ENCODE measurements at places on chromosomes 16 and 17. TPM values are rescaled to one million over a fixed set of nuclear protein-coding genes. Genes with fewer than 3 reads are reported as not detected.

- no peaks in the 10 kb centered on the region for H3K36me3 ChIP-seq
- no peak overlapping the region for H3K27ac ChIP-seq
- no peaks in the 10 kb centered on the region for H3K27me3 ChIP-seq
- H3K4me1 ChIP-seq = no peaks in the 10 kb centered on the region
- DNase-seq = no peak
These were observed 188.9 kb downstream of the IRF8 start for GRCh38 chr16:86087896-86088230.

GRCh38 chr16:8863594-8864424 lies 5.0 kb downstream of the CARHSP1 start:
- no peaks in the 10 kb centered on the region for H3K27me3 ChIP-seq
- peak; percentile 56 for DNase-seq
- H3K4me1 ChIP-seq = peaks cover 6% of the 10 kb centered on the region
- H3K27ac ChIP-seq = no peak overlapping the region
- no peak overlapping the region for H3K4me3 ChIP-seq

GRCh38 chr16:51155820-51156806 lies 5.0 kb upstream of the SALL1 start:
- H3K4me3 ChIP-seq = no peak overlapping the region
- no peak for DNase-seq
- H3K4me1 ChIP-seq = no peaks in the 10 kb centered on the region
- no peaks in the 10 kb centered on the region for H3K36me3 ChIP-seq
- peaks cover 26% of the 10 kb centered on the region for H3K27me3 ChIP-seq

DNA sequence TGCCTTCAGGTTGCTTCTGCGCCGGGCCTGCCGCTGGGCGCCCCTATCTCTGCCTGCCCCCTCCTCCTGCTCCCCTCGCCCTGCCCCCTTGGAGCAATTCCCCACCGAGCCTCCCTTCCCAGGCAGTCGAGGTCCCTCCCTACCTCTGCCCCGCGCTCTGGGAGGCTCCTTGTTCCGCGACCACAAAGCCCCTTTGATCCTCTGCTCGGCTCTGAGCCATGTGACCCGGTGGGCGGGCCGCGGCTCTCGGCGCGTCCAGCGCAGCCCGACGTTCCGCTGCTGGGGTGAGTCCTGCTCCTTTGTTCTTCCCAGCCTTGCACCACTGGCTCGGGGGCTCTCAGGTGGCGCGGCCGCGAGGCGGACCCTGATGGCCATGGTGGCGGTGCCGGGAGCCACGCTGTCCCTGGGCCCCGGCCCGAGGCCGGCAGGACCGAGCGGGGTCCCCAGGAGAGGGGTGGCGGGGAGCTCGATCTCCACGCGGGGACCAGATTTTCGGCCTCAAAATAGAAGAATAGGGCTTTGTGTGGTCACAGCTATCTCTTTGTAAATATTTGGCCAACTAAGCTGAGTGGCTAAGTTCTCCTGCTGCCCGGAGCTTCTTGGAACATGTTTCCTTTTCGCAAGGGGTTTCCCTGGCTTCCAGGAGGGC lies 310.6 kb downstream of the SEC14L1 start:
- peaks cover 35% of the 10 kb centered on the region for H3K4me1 ChIP-seq
- H3K27me3 ChIP-seq = no peaks in the 10 kb centered on the region
- peak; percentile 67 for DNase-seq
- no peaks in the 10 kb centered on the region for H3K36me3 ChIP-seq
- H3K27ac ChIP-seq = peak overlapping the region; percentile 69

GRCh38 chr16:81421536-81421935 lies 23.1 kb upstream of the CMIP start:
- H3K4me1 ChIP-seq = no peaks in the 10 kb centered on the region
- no peak for DNase-seq
- H3K4me3 ChIP-seq = no peak overlapping the region

DNA sequence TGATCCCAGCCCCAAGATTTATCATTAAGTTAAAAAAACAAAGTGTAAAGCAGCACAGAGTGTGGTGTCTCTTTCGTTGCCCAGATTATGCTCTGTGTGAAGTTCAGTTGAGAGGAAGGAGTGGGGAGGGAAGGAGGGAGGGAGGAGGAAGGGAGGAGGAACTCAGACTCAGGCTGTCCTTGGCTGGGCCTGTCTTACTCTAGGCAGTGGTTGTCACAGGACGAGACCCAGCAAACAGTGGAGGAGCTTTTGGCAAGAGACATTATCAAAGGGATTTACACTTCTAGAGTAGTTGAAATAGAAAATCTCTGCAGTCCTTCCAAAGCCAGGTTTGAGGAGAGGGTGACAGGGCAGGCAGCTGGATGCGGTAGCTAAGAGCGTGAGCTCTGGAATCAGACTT lies 27.8 kb downstream of the KNOP1 start:
- H3K27me3 ChIP-seq = no peaks in the 10 kb centered on the region
- H3K36me3 ChIP-seq = peaks cover 67% of the 10 kb centered on the region
- DNase-seq = no peak
- H3K27ac ChIP-seq = no peak overlapping the region

GRCh38 chr17:47717261-47717697 lies 15.8 kb upstream of the TBX21 start:
- no peak overlapping the region for H3K4me3 ChIP-seq
- H3K4me1 ChIP-seq = no peaks in the 10 kb centered on the region
- no peak overlapping the region for H3K27ac ChIP-seq
- H3K36me3 ChIP-seq = no peaks in the 10 kb centered on the region
- peaks cover 19% of the 10 kb centered on the region for H3K27me3 ChIP-seq
- DNase-seq = no peak

DNA sequence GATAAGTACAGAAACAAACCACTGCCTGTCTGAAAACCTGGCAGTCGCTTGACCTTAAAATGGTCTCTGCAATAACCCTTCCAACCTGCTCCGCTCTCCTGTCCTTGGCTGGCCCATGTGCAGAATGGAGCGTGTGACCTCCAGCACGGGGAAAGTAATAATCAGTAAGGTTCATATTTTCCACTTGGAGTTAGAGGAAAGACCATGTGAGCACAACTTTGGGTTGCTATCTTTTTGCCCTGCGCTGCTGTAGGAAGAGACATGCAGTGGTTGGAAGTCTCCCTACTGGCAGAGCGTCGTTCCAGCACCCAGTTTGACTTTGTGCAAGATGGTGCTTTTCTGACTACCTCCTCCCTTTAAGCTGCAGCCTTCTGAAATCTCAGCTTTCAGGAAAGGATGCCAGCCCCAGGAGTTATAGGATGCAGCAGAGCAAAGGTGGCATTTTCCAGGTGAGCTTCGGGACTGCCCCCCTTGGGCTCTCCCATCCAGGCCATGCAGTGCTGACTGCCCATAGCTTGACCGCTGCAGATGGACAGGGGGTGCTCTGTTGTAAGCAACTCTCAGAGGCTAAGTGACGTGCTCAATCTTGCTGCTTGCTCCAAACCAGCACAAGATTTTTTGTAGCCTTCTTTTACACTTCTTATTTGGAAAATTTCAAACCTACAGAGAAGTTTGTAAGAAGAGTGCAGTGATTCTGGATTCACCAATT lies 110.7 kb upstream of the NOL11 start:
- no peaks in the 10 kb centered on the region for H3K27me3 ChIP-seq
- H3K4me3 ChIP-seq = no peak overlapping the region
- no peaks in the 10 kb centered on the region for H3K36me3 ChIP-seq
- DNase-seq = no peak
- H3K4me1 ChIP-seq = peaks cover 9% of the 10 kb centered on the region
- H3K27ac ChIP-seq = no peak overlapping the region

DNA sequence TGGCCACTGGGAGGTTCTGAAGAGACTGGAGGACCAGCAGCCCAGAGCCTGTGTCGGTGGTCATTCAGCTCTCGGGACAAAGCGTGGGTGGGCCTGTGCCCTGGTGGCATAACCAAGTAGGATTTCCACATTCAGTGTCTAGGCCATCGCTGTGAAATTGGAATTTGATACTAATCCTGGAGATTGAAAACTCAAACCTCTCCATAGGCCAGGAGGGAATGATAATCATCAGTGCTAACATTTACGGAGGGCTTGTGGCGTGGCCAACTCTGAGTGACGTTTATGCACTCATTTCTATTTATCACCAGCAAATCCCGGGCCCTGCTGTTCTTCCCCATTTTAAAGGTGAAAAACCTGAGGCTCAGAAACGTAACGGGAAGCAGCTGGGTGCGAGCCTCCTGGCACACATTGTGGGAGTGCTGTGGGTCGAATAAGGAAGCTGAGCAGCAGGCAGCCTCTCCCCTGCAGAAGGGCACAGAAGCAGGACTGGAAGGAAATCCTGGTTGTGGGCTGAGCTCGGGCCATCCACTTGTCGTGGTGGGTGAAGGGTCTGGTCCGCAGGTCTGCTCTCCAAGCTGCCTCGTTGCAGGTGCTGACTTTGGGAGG lies 33.1 kb downstream of the RAI1 start:
- DNase-seq = no peak
- peak overlapping the region; percentile 46 for H3K27ac ChIP-seq
- H3K27me3 ChIP-seq = no peaks in the 10 kb centered on the region

DNA sequence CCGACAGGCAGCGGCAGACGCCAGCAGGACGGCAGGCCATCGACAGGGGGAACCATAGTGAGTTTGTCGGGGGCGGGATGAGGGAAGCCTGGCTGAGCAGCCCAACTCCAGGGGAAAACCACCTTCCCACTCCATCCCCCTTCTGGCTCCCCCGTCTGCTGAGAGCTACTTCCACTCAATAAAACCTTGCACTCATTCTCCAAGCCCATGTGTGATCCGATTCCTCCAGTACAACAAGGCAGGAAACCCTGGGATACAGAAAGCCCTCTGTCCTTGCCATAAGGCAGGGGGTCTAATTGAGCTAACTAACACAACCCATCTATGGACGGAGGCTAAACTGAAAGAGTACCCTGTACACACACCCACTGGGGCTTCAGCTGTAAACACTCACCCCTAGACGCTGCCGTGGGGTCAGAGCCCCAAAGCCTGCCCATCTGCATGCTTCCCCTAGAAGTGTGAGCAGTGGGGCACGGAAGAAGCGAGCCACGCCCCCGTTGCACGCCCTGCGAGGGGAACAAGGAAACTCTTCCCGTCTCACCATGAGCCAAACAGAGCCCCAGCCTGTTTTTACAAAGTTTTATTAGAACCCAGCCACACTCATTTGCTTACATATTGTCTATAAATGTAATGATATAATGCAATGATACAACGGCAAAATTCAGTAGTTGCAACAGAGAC lies 4.1 kb downstream of the KRTAP29-1 start:
- no peaks in the 10 kb centered on the region for H3K4me1 ChIP-seq
- DNase-seq = no peak
- H3K36me3 ChIP-seq = no peaks in the 10 kb centered on the region
- no peak overlapping the region for H3K4me3 ChIP-seq

DNA sequence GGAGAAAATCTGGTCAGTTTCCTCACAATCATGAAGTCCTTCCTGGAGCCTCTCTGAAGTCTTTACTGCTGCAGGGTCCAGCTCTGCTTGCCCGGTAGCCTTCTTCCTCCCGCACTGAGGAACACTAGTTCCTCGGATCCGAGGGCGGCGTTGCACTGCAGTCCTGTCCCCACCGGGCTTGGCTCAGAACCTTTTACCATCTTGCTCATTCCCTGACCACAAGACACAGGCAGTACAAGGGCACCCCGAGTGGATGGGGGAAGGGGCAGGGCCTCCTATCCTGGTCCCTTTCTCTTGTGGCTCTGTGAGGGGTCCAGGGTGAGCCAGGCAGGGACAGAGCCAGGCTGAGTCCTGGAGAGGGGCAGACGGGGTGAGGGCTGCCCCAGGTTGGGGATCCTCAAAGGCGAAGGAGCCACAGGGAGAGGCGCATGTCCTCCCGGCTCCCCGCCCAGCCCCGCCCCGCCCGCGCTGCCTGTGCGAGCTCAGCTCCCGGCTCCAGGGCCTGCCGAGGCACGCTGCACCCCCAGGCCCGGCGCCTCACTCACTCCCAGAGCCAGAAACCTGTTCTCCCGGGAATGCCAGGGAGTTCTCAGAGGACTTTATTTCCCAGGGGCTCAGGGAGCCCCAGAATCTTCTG lies 1.5 kb downstream of the FOXN1 start:
- H3K4me3 ChIP-seq = no peak overlapping the region
- peaks cover 48% of the 10 kb centered on the region for H3K27me3 ChIP-seq
- no peaks in the 10 kb centered on the region for H3K36me3 ChIP-seq
- no peak overlapping the region for H3K27ac ChIP-seq
- no peak for DNase-seq

DNA sequence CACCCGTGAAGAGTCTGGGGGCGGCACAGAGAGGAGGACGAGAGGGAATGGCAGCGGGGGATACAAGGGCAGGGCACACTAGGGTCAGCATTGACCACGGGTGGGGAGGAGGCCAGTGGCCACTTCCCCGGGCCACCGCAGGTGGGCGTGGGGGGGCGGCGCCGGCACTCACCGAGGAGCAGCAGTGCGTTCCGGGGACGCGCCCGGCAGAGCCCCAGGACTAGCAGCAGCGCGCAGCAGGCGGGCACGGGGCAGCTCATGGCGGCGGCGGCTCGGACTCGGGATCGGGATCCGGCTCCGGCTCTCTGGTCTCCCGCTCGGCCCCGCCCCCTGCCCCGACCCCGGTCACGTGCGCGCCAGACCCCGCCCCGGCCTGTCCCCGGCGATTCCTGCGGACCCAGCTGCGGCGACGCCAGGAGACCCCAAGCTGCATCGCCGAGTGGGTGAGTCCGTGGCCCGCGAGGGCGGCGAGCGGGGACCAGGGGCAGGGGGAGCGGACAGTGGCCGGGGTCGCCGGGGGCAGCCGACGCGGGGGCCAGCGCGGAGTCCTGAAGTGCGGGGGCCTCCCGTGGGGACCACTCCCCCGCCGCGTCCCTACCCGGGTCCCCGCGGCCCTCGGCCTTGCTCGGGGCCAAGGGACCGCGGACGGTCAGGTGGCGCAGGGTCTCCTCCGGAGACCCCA lies at the start of the genes SGSH and SLC26A11:
SGSH (minus strand) TSS at position 280 of the 682 bp plus-strand sequence; CDS start at position 260, 20 bp downstream.
SLC26A11 (plus strand) TSS at position 374 of the 682 bp plus-strand sequence. CDS start 1,134 bp downstream, outside the sequence.
- peak; percentile 87 for DNase-seq
- H3K4me1 ChIP-seq = peaks cover 6% of the 10 kb centered on the region
- H3K27ac ChIP-seq = peak within 1 kb of the TSS; percentile 89
- no peaks in the 10 kb centered on the region for H3K36me3 ChIP-seq

GRCh38 chr16:1188432-1189189 lies 35.7 kb downstream of the CACNA1H start:
- peak; percentile 42 for DNase-seq
- peaks cover 15% of the 10 kb centered on the region for H3K27me3 ChIP-seq
- no peak overlapping the region for H3K4me3 ChIP-seq
- H3K4me1 ChIP-seq = no peaks in the 10 kb centered on the region
- H3K27ac ChIP-seq = no peak overlapping the region

- H3K4me3 ChIP-seq = no peak overlapping the region
- no peaks in the 10 kb centered on the region for H3K27me3 ChIP-seq
- no peak for DNase-seq
- H3K4me1 ChIP-seq = peaks cover 15% of the 10 kb centered on the region
- H3K36me3 ChIP-seq = no peaks in the 10 kb centered on the region
- H3K27ac ChIP-seq = no peak overlapping the region
These were observed 86.4 kb upstream of the LGALS9 start for GRCh38 chr17:27544350-27545131.

Gene TPPP3
- total RNA-seq = 29.9 TPM

Gene CSH2
- not detected for total RNA-seq

Gene ADAD2
- total RNA-seq = not detected

Gene MPO
- 0.95 TPM for total RNA-seq

Gene GSG1L
- 0.17 TPM for total RNA-seq

Gene ODAD4
- not detected for total RNA-seq

Gene ARL5C
- 0.15 TPM for total RNA-seq

Gene PPY
- not detected for total RNA-seq

Gene CD300LG
- 6.9 TPM for total RNA-seq

Gene PIK3R6
- 0.58 TPM for total RNA-seq

Gene MCRIP2
- 72.9 TPM for total RNA-seq

Gene ZNF768
- 60.4 TPM for total RNA-seq

Gene KCNAB3
- total RNA-seq = 0.38 TPM

Data from psoas muscle (tissue), 8 donors.